HT-29 (cell line): ENCODE measurements at places on chromosomes 3 and 15. TPM values are rescaled to one million over a fixed set of nuclear protein-coding genes. Genes with fewer than 3 reads are reported as not detected.

- no peak for DNase-seq
Observed at GRCh38 chr15:90362936-90363212, 10.8 kb downstream of the ZNF774 start.

DNA sequence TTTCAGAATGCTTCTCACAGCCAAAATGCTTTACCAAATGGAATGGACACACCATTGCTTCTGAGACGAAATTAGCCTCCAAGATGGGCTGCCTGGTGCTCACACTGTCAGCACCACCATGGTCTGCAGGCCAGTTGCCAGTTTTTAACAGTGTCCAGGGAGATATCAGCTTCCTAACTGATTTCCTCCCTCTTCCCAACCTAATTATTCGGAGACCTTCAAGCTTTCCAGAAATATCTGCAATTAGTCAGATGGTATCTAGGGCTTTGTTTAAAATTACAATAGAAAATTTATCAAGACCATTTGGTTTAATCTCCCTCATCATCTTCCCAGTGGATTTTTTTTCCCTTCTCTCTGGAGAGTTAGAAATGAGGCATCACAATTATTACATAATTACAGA lies 287.5 kb downstream of the ZPLD1 start:
- DNase-seq, result no peak

- DNase-seq, result peak; percentile 73
Observed at GRCh38 chr3:51799879-51800749, 21.1 kb upstream of the IQCF6 start.

- no peak for DNase-seq
Observed at GRCh38 chr3:33668618-33669017, 49.4 kb downstream of the CLASP2 start.

DNA sequence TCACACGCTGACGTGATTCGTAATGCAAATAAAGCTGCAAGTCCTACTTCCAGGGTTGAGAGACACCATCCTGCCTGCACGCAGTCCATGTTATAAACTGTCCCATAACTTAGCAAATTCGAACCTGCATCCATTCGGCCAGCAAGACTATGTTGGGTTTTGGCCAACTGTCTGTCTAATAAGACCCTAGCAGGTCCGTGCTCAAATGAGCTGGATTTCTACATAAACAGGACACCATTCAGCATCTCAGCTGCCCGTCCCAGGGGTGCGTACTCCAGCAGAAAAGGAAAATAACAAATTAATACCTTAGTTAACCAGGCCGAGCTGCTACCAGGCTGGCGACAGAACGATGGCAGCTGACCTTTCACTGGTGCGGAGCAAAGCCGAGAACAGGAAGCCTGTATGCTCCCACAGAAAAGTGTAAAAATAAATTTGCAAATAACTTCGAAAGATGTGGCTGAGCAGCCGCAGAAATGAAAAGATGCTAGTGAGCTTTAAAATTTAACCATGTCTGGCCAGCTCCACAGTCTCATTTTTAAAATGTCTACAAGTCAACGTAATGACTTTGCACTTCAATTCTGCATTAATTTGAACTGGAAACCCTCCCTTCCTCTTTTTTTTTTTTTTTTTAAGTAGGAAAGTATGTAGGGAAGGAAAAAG lies 97.1 kb upstream of the SNRPA1 start:
- DNase-seq, result no peak

DNA sequence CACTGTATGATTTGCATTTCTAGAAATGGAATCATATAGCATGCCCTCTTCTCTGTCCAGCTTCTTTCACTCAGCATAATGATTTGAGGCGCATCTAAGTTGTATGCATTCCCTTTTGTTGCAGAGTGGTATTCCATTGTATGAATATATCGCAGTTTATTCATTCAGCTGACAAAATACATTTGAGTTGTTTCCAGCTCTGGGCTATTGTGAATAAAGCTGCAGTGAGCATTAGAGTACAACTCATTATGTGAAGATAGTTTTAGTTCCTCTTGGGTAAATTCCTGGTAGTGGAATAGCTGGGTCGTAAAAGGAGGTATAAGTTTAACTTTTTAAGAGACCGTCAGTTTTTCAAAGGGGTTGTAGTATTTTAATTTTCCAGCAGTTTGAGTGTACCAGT lies 38.5 kb upstream of the POLR2M start:
- no peak for DNase-seq

DNA sequence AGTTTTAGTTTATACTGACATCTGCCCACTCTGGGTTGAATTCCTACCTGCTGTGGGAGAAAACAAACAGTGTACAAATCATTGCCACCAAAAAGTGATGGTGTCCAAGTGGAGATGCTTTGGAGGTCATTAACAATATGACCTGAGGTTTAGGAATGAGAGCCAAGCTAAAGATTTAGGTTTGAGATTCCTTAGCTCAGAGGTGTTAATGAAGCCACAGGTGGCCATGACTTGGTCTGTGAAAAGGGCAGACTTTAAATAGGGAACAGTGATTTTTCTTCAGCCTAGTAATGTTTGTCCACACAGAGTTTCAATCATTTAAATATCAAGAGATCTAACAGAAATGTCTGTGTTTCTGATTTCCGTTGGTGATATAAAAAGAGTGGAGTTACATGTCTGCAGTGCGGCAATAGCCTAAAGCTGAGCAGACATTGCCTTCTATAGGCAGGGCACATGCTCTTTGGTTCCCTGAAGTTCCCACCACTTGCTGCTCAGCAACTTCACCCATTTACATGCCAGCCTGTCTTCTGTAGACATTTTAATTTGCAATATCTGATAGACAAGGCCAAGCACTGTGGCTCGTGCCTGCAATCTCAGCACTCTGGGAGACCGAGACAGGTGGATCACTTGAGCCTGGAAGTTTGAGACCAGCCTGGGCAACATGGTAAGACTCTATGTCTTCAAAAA lies 423.2 kb downstream of the IL5RA start:
- no peak for DNase-seq

- peak; percentile 61 for DNase-seq
Observed at GRCh38 chr3:23183731-23184130, 19.4 kb upstream of the UBE2E2 start.

GRCh38 chr3:144810160-144810559 lies 838.5 kb downstream of the DIPK2A start:
- DNase-seq, result no peak

DNA sequence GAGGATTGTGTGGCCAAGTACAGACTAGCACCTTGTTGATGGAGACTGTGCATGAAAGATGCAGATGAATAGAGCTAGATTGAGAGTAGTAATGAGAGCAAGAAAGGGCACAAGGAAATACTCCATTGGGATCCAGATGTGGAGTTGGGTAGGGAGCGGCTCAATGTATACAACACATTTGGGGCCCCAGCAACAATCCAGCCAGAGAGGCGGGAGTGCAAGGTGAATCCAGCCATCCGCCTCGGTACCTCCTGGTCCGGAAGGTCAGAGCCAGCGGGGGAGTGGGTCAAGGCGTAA lies 9.0 kb downstream of the ISL2 start:
- peak; percentile 10 for DNase-seq

- no peak for DNase-seq
Observed at GRCh38 chr3:169678122-169678521, 14.6 kb upstream of the MECOM start.

GRCh38 chr3:46380471-46381221 lies 9.9 kb downstream of the CCR5 start:
- DNase-seq, result no peak

DNA sequence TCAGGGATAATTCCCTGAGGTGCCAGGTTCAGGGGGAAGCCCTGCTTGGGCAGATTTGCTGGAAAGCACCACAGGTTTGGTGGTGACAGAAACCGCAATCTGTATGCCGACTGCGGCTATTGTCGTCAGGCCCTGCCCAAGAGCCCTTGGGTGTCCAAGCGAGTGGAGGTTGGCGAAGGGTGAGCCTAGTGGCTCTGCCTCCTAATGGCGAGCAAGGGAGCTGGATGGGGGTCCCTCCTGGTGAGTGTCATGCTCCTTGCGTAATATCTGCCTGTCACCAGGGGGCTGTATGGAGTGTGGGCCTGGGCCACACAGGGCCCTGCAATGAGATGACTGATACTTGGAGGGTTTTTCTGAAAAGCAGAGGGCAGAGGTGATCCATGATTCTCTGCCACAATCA lies 101.6 kb downstream of the EPHB1 start:
- no peak for DNase-seq

DNA sequence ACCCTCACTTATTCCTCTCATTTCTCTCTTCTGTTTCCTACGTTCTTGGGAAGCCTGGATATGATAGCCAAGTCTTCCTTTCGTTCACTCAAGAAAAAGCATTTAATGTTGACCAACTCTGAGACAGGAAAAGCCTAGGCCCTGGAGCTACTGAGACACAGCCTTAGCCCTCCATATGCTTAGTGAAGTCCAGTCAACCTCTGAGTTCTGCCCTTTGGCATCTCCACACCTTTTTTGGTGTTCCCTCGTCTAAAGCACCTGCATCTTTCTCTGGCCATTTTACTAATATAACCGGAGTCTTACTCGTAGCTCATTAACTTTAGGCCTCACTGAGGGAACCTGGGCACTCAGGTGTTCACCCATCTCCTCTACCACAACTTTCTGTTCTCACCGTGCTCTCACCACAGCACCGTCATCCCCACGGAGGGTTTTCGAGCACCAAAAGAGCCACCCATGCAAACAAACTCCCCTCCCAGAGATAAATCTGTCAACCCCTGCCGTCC lies 632 bp downstream of the MTHFS start:
- DNase-seq, result no peak

DNA sequence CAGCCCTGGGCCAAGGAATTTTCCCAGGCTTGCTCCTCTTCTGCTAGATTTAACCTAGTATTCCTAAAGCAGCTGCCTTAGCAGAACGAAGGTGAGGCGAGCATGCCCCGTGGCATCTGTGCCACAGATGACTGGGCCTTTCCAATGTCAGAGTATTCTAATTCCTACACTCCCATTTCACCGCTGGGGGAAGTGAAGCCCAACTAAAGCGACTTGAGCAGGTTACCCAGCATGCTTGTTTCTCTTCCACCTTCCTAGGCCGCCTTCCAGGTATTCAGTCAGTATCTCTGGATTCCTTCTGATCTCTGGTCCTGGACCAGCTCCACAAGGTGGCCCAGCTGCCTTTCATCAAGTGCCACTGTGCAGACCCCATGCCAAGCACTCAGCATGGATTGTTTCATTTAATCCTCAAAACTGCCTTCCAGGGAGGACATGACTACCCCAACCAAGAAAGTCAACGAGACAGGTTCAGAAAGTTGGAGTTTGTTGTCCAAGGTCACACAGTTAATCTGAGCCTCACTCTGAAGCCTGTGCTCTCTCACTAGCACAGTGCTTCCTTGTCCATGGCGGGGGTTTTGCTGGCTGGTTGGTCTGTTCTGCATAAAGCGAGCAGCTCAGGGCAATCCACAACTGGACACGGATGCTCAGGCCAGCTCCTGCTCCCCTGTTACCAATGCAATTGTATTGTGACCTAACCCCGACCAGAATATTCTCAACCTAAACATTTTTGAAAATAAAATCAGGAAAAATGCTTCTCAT lies 15.1 kb downstream of the MYO5C start:
- DNase-seq, result no peak

- DNase-seq, result no peak
Observed at GRCh38 chr3:128814060-128814459, 65.4 kb upstream of the ACAD9 start.

- DNase-seq, result no peak
Observed at GRCh38 chr3:161413127-161413854, 42.0 kb upstream of the SPTSSB start.

GRCh38 chr3:170522201-170522600 lies 63.7 kb downstream of the SLC7A14 start:
- no peak for DNase-seq

- peak; percentile 5 for DNase-seq
Observed at GRCh38 chr15:63800241-63800640, 33.5 kb downstream of the HERC1 start.

- no peak for DNase-seq
Observed at GRCh38 chr3:108403686-108404345, 106.6 kb downstream of the MYH15 start.

GRCh38 chr3:167302678-167303077 lies 77.4 kb downstream of the ZBBX start:
- DNase-seq, result no peak

- no peak for DNase-seq
Observed at GRCh38 chr3:188526057-188526456, 372.1 kb downstream of the LPP start.

GRCh38 chr15:64430000-64430735 lies 30.2 kb upstream of the ZNF609 start:
- no peak for DNase-seq

GRCh38 chr3:145116769-145117168 lies 1044.2 kb downstream of the PLOD2 start:
- DNase-seq, result no peak

GRCh38 chr3:171812811-171813210 lies 2.5 kb upstream of the PLD1 start:
- DNase-seq, result no peak

- DNase-seq, result no peak
Observed at GRCh38 chr3:194125442-194125841, 10.5 kb upstream of the HES1 start.

- no peak for DNase-seq
Observed at GRCh38 chr15:60721707-60722106, 242.8 kb upstream of the ICE2 start.

DNA sequence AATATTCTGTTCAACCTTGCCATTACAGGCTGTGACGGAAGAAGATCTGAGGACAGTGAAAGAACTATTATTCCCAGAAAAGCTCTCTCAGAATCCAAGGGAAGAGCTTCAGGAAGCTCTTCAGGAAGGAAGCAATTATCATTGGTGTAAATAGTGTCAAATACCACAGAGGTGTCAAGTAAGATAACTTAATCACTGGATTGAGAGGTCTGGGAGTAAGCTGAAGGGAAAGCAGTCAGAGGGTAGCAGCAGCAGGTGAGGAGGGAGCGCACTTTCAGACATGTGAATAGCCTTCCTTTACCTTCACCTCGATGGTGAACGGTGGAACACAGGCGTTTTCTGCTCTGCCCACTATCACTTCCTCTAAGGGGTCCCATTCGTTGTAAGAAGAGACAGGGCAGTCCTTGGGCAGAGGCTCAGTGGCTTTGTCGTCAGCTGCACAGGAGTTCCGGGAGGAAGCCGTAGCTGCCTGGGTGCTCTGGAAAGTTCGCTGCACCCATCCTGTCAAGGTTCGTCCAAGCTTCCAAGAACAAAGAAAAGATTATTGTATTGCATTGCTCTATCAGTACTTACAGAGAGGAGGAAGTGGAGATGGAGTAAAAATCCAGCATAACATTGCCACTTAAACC lies 1.9 kb downstream of the GATM start:
- DNase-seq, result no peak

Gene SPG11
- total RNA-seq, result 58.8 and 70.1 TPM in 2 replicates

Gene NRG4
- total RNA-seq, result 0.31 TPM in 1 of 2 replicates, not detected in the other

Gene P3H2
- 1.1 and 3.1 TPM in 2 replicates for total RNA-seq

Gene GRM7
- 0.08 TPM in 1 of 2 replicates, not detected in the other for total RNA-seq

Gene SEMA3G
- 0.15 and 0.31 TPM in 2 replicates for total RNA-seq

Gene CEMIP
- total RNA-seq, result 7.3 and 9.4 TPM in 2 replicates

Gene PRKCD
- total RNA-seq, result 5.2 and 5.9 TPM in 2 replicates

Gene SMCO1
- total RNA-seq, result not detected in 2 replicates

Gene RBM15B
- total RNA-seq, result 32.9 and 36.4 TPM in 2 replicates

Gene MPI
- total RNA-seq, result 61.3 and 81.8 TPM in 2 replicates

Gene NGLY1
- total RNA-seq, result 10.4 and 17.8 TPM in 2 replicates

Gene OR4M2
- total RNA-seq, result not detected in 2 replicates

Gene RTP3
- not detected in 2 replicates for total RNA-seq

Gene RTP1
- not detected in 2 replicates for total RNA-seq

Gene STARD9
- 0.15 and 0.50 TPM in 2 replicates for total RNA-seq

Gene CCDC33
- 9.9 and 17.0 TPM in 2 replicates for total RNA-seq

Gene PRTG
- total RNA-seq, result not detected in 2 replicates

Gene REC114
- not detected in 2 replicates for total RNA-seq

Gene IVD
- total RNA-seq, result 38.8 and 44.6 TPM in 2 replicates

Gene CEP19
- 0.15 and 0.52 TPM in 2 replicates for total RNA-seq

Gene WDR93
- total RNA-seq, result 0.08 and 0.61 TPM in 2 replicates
